ENCODE measurements at places on chromosomes 12 and 14.
A peak's percentile ranks its signal among the peaks of the same experiment; 100 is the strongest.

GRCh38 chr12:47864646-47865235 is 40.1 kb downstream of the VDR start:
- DNase-seq, result no peak

GRCh38 chr14:38910092-38910491 is 192.9 kb downstream of the SEC23A start:
- no peak for DNase-seq

GRCh38 chr14:55881577-55882241 is 236.5 kb upstream of the PELI2 start:
- no peak for DNase-seq

GRCh38 chr12:104865080-104865479 is 93.0 kb downstream of the SLC41A2 start:
- DNase-seq, result no peak

DNA sequence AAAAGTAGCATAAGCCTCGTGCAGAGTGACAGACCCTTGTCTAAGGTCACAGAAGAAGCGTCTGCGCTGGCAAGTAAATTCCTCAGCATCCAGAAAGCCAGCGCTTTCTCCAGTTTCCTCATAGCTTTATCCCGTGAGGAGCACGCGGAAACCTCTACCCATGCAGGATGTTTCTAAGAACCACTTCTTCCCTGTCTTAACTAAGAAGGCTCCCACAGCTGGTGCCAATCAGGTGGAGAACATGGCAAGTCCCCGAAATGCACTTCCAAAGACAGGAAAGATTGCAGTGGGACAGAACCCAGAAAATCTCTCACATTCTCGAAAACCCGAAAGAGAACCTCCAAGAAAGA is 968 bp upstream of the ARID4A start:
- DNase-seq, result no peak

DNA sequence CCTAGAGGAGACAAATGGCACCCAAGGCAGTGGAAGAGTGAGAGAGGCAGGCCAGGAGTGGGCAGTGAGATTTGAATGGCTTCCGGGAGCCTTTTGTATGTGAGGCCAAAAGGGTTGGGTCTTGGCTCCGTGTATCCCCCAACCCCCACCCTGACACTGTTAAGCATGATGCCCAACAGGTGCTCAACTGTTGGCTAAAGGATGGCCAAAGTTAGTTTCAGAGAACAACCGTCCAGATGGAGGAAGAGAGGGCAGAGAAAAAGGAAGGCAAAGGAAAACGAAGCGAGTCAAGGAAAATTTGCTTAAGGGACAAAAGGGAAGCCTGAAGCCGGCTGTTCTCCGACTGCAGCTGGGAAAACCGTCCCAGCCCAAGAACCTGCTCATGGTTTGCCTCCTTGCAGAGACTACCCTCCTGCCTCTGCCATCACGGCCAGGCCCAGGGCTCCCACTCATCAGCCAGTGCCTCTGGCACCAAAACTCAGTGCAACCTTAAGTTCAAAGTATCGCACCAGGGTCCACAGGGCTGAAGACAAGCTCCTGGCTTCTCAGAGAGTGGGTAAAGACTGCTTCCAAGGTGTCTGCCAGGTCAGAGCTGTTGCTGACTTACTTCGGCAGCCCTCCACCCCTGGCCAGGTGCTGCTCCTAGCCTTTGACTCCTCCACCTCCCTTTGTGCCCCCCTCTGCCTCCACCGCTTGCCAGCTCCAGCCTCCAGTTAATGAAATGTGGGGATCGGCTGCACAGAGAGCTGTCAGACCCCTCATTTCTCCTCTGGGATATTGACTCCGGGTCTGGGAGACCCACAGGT is 4.2 kb upstream of the C1QL4 start:
- no peak for DNase-seq

GRCh38 chr12:23810329-23810902 is 139.1 kb downstream of the SOX5 start:
- DNase-seq, result no peak

GRCh38 chr14:55553791-55554190 is 26.2 kb upstream of the KTN1 start:
- no peak for DNase-seq

DNA sequence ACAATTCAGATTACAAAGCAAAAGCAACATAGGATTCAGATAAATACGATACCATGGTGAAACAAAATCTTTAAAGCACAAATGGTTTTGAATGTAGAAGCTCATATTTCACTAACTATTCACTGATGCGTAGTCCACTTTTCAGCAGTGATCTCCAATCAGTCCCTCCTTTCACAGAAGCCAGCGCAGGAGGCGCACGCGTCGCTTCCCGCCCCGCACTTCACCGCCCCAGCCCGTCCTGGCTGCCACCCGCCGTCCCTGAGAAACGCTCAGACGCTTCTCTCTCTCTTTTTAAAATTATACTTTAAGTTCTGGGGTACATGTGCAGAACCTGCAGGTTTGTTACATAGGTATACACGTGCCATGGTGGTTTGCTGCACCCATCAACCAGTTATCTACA is 19.8 kb upstream of the CHFR start:
- no peak for DNase-seq

GRCh38 chr12:21773806-21774205 is 700 bp downstream of the KCNJ8 start:
- DNase-seq, result no peak

GRCh38 chr12:121165316-121165715 is 32.6 kb downstream of the P2RX7 start:
- DNase-seq, result no peak

DNA sequence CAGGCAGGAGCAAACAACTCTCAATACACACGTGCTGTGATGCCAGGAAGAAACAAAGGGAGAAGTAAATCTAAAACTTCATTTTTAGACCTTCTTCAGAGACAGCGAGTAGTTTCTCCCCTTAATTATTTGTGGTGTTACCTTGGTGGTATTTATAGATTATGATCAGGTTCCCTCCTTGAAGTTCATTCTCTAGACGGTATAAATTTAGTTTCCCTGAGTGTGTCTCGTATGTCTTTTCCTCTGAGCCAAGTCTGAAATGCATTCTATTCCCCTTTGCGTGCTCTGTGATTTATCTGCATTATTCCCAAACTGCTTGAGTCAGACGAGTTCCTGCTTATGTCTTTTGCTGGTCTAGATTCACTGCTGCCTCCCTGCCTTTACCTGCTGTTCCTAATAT is 65.2 kb downstream of the TRHDE start:
- no peak for DNase-seq

GRCh38 chr14:59944909-59945308 is 25.0 kb downstream of the LRRC9 start:
- DNase-seq, result no peak

DNA sequence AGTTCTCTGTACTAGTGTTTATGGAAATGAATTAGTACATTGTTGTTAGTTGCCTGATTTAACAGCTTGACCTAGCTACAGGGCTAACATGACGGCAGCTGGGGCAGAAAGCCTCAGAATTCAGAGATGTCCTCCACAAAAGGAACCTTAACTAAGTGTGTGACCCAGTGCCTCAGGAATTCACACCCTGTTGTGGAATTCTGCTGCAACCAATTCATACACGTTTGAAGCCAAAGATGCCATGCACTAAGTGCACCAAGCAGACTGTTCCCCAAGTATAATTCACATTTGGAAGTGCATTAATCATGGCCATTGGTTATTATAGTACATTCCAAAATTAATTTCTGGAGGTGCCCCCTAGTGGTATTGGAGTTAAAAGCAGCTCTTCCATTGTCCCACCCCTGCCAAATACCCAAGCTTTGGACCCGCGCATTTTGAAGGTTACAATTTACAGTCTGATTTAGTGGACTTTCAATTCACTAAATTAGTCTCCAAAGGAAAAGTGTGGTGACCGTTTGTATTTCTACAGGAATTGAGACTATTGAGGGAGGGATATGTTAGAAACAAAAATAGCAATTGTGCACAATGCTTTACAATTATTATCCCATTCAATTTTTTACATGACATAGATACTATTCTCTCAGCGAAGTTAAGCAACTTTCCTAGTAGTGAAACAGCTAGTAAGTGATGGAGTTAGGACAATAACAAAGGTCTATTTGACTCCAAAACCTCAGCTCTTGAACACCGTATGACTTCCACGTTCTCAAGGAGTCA is 85.9 kb downstream of the PAX9 start:
- peak; percentile 14 for DNase-seq

- no peak for DNase-seq
These were observed 225.0 kb upstream of the GRIP1 start for GRCh38 chr12:66903782-66904396.

GRCh38 chr12:50529345-50529744 is 24.6 kb downstream of the DIP2B start:
- no peak for DNase-seq

GRCh38 chr12:110957159-110957558 is 36.8 kb upstream of the MYL2 start:
- no peak for DNase-seq

GRCh38 chr12:29012673-29013072 is 136.4 kb upstream of the FAR2 start:
- DNase-seq, result no peak

- no peak for DNase-seq
These were observed 321.1 kb upstream of the PRICKLE1 start for GRCh38 chr12:42910656-42911055.

DNA sequence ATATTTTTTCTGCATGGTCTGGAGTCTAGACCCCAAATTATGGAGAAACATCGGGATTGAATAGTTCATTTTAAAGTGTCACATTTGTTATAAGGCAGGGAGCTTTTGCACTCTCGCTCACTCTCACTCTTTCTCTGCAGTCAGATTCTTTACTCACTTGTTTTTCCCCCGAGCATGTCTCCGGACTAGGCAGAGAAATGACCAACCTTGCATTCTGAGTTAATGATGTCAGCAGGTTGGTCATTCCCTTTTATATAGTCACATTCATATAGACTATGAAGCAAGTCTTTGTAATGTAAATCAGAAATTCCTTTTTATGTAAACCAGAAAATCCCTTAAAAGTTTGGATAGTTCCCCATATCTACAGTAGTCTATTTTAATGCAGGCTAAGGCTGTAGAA is 4.1 kb downstream of the C12orf75 start:
- no peak for DNase-seq

- no peak for DNase-seq
These were observed 47.6 kb upstream of the RBM19 start for GRCh38 chr12:114013575-114014345.

- DNase-seq, result no peak
These were observed 50.9 kb upstream of the TRAF3 start for GRCh38 chr14:102726191-102726949.

DNA sequence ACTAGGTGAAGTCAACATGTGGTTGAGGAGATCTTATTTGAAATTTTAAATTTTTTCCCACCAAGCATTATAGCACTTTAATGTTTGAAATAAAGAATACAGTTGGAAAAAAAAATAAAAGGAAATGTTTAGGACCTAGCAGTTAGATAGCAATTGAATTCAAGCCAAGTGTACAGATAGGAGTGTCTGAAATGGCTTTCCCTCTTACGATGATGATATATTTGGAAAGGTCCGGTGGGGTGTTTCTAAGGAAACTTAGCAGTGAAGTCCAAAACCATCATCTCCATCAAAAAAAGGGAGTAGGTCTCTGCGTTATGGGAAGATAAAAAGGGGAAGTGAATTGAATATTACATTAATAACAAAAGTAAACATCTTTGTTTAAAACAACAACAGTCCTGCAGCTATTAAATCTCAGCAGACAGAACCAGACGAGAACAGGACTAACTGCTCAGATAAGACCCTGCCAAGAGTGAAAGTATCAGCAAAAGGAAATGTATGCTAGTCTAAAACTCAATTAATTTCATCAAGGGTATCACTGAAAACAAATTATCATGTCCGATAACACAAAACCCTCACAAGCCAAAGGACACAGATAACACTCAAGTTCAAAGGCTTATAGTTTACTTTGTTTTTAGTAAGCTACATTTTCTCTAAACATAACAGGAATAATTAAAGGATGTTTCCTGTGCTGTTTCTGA is 242.0 kb downstream of the BMP4 start:
- DNase-seq, result peak; percentile 83

DNA sequence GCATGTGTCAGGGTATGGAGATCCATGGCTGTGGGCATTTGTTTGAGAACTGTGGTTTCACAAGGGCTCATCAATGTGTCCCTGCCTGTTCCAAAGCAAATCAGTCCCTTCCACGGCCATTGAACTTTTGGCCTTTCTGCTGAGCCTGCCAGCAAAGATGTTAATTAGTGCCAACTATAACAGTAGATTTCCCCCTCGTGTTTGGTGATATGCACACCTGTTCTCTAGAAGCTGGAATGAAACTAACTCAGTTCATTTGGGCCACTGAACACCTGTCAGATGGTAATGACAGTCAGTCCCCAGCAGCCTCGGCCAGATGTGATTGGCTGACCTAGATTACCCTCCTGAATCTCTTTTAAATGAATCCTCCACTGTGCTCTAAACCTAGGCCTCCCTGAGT is 43.2 kb downstream of the IRAK3 start:
- DNase-seq, result peak; percentile 49

GRCh38 chr14:61636291-61636690 is 59.0 kb upstream of the HIF1A start:
- DNase-seq, result peak; percentile 6

GRCh38 chr12:49951411-49952240 is 1.1 kb downstream of the AQP2 start:
- DNase-seq, result no peak

- DNase-seq, result no peak
These were observed 16.3 kb upstream of the MYO1H start for GRCh38 chr12:109331301-109331952.

GRCh38 chr14:39428118-39428517 is 4.1 kb downstream of the FBXO33 start:
- no peak for DNase-seq

- DNase-seq, result no peak
These were observed 78.1 kb upstream of the FRMD6 start for GRCh38 chr14:51573607-51574006.

DNA sequence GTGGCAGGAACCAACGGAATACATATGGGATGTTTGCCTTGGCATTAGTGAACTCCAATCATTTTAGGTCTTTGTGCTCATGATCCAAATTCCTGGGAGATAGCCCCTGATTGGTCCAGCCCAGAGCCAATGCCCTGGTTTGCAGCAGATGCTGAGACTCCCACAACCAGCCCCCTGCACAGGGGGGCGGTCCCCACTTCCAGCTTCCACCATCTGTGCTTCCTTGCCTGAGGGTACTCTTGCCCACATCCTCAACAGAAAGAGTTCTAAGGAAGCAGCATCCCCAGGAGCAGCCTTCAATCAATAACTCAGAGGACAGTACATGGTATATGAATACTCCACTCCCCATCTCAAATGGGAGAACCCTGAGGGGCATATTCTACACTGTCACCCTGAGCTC is 39.7 kb upstream of the FICD start:
- DNase-seq, result no peak

GRCh38 chr14:68998062-68998461 is 19.0 kb upstream of the ACTN1 start:
- DNase-seq, result no peak

GRCh38 chr14:75143761-75144527 is 17.1 kb upstream of the NEK9 start:
- no peak for DNase-seq
